ENCODE measurements at places on chromosomes 5 and 9.

GRCh38 chr5:6162175-6162574 lies 216.2 kb downstream of the MED10 start:
- no peak for DNase-seq

DNA sequence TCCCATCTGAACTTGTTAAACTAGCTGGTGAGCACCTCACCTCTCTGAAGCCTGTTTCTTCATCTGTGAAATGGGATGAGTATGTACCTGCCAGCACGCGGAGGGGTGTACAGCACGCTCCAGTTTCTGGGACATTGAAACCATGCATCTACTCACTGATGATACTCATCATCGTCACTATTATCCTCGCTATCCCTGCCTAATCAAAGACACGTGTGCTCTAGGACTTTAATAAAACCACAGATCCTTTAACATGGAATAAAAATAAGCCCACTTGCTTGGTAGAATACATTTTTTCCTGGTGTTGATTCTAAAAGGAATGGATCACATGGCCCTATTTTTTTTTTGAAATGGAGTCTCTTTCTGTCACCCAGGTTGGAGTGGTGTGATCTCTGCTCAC lies 37.3 kb upstream of the POMT1 start:
- peak; percentile 19 for DNase-seq

DNA sequence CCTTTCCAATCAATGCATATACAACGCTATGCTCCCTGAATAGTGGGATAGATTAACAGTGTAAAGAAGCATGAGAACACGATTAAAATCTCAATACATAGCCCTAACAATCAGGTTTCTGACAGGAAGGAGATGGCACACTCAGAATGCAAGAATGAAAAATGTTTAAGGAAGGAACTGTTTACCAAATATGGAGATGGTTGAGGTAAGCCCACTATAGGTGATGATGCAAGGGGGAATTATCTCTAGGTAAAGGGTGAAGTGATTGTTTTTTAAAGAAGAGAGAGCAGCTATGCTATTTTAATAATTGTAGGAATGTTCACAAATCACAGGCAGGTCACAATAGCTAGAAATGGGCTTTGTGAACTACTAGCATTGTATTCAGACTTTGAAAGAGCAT lies 302.4 kb downstream of the CHSY3 start:
- DNase-seq = no peak

DNA sequence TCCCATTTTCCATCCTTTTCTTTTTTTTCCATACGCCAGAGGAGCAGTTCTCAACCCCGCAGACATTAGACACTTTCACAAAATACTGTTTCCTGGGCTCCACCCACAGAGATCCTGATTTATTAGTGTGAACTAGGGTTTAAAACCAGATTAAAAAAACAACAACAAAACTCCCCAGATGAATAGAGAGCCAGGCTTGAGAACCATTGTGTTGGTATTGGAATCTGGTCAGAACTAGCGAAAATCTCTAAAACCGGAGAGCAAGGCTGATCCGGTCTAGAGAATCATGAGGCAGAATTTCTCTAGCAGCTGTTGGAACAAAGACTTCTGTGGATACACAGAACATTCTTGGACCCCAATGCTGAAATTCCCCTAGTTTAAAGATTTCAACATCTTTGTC lies 173.0 kb downstream of the PCSK1 start:
- DNase-seq = no peak

GRCh38 chr5:36152324-36153297 lies 700 bp downstream of the SKP2 start:
- no peak for DNase-seq

DNA sequence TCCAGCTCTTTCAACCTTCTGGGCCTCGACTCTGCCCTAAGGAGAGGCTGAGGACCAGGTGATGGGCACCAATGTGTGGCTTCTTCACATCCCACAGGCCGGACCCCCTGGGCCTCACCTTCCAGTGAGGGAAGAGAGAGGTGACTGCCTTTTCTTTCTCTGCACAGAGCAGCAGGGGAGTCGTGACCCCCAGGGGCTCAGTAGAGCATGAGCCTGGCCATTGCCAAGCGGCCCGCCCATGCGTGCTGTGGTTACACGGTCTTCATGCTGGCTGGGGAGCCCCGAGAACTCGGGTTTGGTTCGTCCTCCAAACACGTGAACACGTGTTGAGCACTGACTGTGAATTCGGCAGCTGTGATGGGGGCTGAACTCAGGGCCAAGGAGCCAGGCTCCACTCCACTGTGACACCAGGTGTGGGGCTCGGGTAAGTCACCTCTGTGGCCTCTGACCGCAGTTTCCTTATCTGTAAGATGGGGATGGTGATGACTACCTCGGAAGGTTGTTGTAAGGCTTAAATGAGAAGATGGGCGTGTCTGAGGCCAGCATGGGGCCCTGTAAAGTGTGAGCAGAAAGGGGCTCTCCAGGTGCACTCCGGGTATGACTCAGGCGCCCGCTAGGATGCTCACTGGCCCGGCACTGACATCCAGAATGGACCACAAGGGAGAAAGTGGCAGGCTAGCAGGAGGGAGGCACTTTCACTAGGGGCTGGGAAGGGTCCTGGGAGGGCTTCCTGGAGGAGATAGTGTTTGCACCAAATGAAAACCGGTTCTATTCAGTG lies 13.4 kb upstream of the GRHPR start:
- no peak for DNase-seq

DNA sequence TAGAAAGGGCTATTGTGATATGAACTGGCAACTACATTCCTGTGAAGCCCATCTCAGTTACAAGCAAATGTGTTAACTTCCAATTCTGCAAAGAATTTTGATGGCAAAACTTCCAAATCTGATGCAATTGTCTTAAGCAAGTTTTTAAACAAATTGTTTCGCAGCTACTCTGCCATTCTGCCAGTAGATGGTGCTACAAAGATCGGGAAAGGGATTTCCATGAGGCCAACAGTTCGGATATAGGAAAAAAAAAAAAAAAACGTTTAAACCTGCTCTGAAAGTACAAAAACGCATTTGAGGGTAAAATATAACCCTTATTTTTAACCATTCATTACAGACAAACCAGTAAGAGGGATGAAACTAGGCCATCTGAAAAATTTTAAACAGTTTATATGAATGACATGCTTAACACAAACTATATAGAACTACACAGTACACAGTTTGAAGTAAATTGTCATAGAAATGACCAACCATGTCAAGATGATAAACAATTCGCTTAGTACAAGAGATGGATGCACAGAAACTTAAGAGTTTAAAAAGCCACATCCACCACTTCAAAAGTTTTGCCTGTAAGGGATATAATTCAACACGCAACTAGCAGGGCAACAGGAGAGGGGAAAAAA lies 2.2 kb downstream of the HNRNPA0 start:
- DNase-seq = no peak

GRCh38 chr5:124752854-124753720 lies 6.6 kb upstream of the ZNF608 start:
- no peak for DNase-seq

DNA sequence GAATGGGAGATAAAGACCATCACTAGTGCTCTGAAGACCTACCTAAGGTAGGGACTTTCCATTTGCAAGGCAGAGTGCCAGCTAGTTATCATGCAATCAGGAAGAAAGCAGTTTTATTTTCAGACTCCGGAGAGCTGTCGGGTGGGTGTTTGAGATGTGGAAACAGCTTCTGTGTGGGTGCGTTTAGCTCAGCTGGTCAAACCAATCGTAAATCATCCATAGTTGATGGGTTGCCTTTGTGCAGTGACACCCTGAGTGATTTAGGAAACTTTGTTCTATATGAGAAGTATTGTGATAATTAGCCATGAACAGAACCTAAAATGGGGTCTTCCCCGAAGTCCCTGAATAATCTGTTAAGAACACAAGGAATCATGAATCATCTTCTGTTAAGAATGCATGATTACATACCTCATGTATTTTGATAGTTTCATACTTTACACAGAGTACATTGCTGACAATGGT lies 284.3 kb downstream of the ARHGAP26 start:
- no peak for DNase-seq

DNA sequence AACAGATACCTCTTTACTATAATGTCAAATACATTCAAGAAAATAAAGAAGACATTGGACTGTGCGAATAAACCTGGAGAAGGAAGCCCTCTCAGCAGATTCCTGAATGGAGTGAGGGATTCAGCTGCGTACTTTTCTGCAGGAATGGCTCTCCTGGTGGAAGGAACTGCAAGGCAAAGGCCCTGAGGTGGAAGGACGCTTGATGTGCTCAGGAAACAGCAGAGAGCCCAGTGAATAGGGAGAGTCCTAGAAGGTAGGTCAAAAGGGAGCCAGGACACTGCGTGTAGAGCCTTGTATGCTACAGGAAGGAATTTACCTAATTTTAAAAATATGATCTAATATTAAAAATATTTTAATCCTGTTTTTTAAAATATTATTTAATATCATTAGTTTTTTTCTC lies 68.5 kb upstream of the TTC23L start:
- DNase-seq = no peak

GRCh38 chr9:19429595-19429994 lies 20.8 kb downstream of the ACER2 start:
- DNase-seq = no peak

GRCh38 chr5:33833237-33833575 lies 58.6 kb downstream of the ADAMTS12 start:
- DNase-seq = no peak

DNA sequence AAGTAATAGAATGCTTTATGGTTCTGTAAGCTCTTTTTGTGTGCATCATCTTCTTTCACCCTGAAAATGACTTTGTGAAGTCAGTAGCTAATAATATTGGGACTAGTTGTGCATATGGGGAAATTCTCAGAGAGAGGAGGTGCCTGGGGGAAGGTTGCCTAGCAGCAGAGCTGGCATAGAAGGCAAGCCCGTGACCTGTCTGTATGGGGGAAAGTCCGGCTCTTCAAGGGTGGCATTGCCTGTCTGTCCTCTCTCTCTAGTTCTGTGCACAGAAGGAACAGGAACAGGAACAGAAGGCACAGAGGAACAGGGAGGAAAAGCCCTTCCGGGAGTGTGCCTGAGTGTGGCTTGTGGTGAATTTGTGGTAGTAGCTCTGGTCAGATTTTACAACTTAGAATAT lies 33.1 kb downstream of the SH3GL2 start:
- DNase-seq = no peak

GRCh38 chr5:92979716-92980115 lies 601.3 kb downstream of the NR2F1-AS1 start:
- DNase-seq = no peak

GRCh38 chr5:50964746-50965653 lies 298.6 kb downstream of the PARP8 start:
- DNase-seq = no peak

DNA sequence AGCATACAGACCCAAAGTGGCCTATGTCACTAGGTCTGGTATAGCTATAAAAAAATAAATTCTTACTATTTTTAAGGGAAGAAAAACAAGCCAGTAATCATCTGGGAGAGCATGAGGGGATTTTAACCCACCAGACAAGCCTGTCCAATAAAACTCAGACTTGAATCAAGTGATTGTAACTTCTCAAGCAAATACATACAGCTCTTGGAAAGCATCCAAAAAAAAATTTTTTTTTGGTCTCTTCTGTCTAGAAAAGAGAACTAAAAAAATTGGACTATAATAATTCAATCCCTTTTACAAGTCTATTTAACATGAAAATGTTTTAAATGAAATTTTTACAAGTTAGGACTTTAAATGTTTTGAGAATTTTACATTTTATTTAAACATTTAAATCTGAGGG lies 61.7 kb downstream of the FBXL17 start:
- no peak for DNase-seq

DNA sequence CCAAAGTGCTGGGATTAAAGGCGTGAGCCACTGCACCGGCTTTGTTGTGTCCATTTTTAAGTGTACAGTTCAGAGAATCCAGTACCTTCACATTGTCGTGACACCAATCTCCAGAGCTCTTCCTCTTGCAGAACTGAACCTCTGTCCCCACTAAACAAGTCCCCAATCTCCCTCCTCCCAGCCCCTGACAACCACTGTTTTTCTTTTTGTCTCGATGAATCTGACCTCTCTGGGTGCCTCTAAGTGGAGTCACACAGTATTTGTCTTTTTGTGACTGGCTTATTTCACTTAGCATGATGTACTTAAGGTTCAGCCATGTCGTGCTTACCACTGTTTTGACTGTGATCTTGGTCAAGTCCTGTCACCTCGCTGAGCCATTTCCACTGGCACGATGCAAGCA lies 1.6 kb downstream of the WDR38 start:
- no peak for DNase-seq

- no peak for DNase-seq
These were observed 498.9 kb upstream of the WWC1 start for GRCh38 chr5:167792514-167792913.

DNA sequence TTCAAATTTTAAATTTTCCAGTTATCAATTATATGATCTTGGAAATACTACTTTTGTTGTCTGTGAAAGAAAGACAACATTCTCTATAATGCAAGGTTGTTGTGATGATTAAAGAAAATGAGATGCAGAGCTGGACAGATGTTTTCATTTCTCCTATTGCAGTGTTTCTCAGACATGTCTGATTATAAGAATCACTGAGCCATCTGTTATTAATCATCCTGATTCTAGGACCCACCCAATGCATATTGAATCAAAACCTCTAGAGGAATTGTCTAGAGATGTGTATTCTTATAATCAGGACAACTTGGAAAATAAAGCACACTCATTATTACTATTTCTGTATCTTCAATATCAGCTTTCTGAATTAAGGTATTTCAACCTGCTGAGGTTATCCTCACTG lies 121.1 kb upstream of the ASTN2 start:
- no peak for DNase-seq

DNA sequence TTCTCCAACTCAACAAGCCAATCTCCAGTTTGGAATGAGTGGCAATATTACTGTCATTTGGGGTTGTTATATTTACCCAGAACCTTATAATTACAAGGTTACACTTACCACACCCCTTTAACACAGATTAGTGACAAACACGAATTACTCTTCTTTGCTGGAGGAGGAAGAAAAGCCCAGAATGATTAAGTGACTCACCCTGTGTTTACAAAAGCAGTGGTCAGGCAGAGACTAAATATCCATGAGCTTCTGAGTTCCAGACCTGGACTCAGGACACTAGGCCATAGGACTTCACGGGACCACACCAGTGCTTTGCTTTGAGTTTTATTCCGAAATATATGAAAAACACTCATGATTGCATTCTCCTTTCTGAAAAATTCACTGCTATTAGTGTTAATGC lies 370.8 kb downstream of the TLE1 start:
- DNase-seq = no peak

- DNase-seq = no peak
These were observed 43.9 kb downstream of the F2RL2 start for GRCh38 chr5:76579166-76579937.

- no peak for DNase-seq
These were observed 414.9 kb downstream of the ZSWIM6 start for GRCh38 chr5:61746831-61747575.

GRCh38 chr5:83321483-83322055 lies 150.0 kb upstream of the VCAN start:
- DNase-seq = peak; percentile 49

GRCh38 chr5:67813877-67814539 lies 401.5 kb upstream of the PIK3R1 start:
- no peak for DNase-seq

- DNase-seq = no peak
These were observed 183.1 kb downstream of the HSPA4 start for GRCh38 chr5:133234911-133235310.

GRCh38 chr9:88587885-88588649 lies 53.1 kb downstream of the NXNL2 start:
- no peak for DNase-seq

Measured in BJ (cell line).